ENCODE measurements at places on chromosomes 7 and 10.

GRCh38 chr10:125206623-125207022 lies 46.3 kb upstream of the CTBP2 start:
- no peak for DNase-seq

GRCh38 chr10:1212571-1213141 lies 156.5 kb downstream of the WDR37 start:
- no peak for DNase-seq

- DNase-seq: no peak
Measured at GRCh38 chr10:8352171-8353075, 297.9 kb downstream of the GATA3 start.

GRCh38 chr10:12844811-12845483 lies 156.6 kb downstream of the CCDC3 start:
- no peak for DNase-seq

DNA sequence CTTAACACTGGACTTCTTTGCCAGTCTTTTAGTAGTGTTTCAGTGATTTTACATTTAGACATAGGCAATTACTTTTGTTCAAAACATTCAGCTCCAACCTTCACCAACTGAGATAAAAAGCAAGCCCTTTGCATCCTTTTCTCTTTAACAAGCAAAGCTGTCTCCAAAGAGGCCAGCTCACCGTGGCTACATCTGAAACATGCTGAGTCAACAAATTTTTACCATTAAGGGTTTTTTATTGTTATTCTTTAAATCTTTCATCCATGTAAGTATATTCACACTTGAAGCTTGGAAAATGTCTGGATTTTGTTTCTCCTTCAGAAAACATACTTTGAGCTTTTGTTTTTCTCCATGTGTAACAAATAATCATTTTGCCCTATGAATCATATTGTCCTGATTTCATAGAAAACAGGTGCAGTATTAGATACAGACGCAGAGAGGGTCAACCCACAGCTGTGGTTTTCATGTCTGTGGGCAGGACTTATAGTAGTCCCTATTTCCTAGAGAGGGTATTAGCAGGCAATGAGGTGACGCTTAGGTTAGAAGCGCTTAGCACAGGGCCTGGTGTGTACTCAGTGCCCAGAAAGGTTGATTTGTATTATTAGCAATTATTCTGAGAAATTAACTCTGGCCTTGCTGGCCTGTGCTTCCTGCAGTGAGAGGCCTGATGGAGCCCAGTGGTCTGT lies 99.5 kb downstream of the MKI67 start:
- DNase-seq: no peak

DNA sequence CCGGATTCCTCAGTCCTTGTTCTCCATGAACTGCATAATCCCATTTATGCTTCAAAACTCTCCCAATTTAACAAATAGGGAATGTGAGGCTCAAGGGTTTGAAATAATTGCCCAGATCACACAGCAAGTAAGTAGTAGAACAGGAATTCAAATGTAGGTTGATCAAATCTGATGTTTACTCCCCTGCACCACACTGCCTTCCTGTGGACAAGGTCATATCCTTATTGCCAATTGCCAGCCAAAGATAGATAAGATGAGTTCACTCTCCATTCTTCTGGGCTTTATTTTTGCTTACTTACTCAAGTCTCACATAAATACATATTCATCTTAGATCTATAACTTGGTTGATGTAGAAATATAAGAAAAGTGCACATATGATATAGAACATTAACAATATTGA lies 435.2 kb upstream of the ETV1 start:
- no peak for DNase-seq

GRCh38 chr7:29990931-29991330 lies 1.3 kb upstream of the SCRN1 start:
- no peak for DNase-seq

All from H1 (cell line).